ENCODE measurements at places on chromosomes 12 and 14. TPM values are rescaled to one million over a fixed set of nuclear protein-coding genes. Genes with fewer than 3 reads are reported as not detected.

DNA sequence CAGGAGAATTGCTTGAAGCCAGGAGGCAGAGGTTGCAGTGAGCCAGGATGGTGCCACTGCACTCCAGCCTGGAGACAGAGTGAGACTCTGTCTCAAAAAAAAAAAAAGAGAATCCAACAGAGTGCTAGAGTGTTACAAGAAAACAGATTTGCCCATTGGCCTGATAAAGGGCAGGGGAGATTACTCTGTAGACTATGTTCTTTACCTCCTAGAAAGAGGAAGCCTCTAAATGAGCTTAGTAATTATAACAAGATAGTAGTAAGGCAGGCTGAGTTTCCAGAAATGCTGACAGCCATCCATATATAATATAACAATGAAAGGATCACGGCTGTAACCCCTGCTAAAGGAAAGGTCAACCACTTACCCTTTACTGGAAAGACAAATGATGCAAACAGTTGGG lies 24.4 kb downstream of the AK7 start:
- no peak overlapping the region for H3K27ac ChIP-seq
- no peaks in the 10 kb centered on the region for H3K36me3 ChIP-seq
- no peak overlapping the region for H3K4me3 ChIP-seq
- no peaks in the 10 kb centered on the region for H3K27me3 ChIP-seq

Gene CSAD
- 7.1 TPM for total RNA-seq

Gene CGRRF1
- total RNA-seq: 20.7 TPM

GRCh38 chr12:2353281-2353680 lies 300.5 kb downstream of the CACNA1C start:
- H3K4me3 ChIP-seq: no peak overlapping the region
- no peaks in the 10 kb centered on the region for H3K4me1 ChIP-seq
- no peaks in the 10 kb centered on the region for H3K27me3 ChIP-seq

Gene TGFB3
- total RNA-seq: 0.17 TPM

DNA sequence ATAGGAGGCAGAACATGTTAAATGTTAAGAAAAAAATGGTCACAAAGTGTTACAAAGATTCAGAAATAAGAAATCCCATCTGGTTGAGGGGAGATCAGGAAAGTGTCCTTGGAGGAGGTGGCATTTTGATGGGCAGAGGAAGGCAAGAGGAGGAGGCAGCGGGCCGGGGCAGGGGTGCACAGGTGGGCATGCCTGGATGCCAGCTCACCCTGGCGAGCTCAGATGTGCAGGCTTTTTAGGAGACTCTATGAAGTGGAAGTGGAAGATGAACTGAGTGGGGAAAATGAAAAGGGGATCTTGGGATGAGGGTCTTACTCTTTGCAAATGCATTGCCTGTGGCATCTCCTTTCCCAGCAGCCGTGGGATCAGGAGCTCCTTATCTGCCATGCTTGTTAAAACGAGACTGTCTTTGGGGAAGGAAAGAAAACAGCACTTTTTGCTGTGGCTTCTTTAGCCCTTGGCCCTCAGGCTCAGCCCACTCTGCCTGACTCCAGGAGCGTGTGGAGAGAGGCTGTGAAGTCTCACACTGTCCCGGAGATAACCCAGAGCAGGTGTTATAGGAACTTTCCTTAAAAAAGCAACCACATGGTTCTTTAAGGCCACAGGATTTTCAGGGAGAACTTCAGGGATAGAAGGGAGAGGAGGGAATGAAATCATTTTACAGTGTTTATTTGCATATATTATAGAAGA lies 62.6 kb downstream of the ELK3 start:
- no peaks in the 10 kb centered on the region for H3K27me3 ChIP-seq
- H3K36me3 ChIP-seq: peaks cover 5% of the 10 kb centered on the region
- no peak overlapping the region for H3K4me3 ChIP-seq
- H3K27ac ChIP-seq: no peak overlapping the region

DNA sequence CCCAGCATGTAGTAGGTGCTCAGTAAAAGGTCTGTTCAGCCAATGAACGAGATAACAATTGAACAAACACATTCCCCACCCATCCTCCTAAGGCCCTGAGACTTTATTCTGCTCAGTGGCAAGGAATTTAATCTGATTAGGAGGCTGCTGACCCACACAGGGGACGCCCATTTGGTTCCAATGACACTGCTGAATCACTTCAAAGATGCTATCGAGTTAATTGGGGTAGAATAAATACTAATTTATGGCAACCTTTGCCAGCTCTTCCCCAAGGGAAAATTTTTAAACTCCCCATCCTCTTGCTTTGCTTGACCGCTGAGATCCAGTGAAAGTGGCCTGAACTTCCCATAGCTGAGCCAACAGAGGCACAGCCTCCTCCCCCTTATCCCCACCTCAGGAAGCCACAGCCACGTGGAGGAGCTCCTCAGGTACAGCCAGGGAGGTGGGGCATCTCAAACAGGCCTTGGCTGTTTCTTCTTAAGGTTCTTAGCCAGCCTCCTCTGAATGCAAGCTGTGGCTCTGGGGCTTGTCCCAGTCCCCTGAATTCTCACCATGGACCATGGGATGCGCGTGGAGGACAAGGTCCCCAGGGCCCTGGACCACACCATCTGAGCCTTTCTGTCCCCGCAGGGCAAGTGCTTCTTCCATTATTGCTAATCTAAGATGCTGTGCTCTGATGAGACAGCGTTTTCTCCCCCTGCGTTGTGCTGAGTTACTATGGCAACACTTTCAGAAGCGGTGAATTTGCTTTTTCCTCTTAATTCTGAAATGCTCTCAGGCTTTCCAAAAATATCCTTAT lies 26.7 kb downstream of the C14orf132 start:
- no peaks in the 10 kb centered on the region for H3K27me3 ChIP-seq
- peaks cover 4% of the 10 kb centered on the region for H3K4me1 ChIP-seq
- no peaks in the 10 kb centered on the region for H3K36me3 ChIP-seq
- no peak overlapping the region for H3K4me3 ChIP-seq
- 0 out of 2 replicates have a peak overlapping the region, but pooled peaks have one; percentile 39 for H3K27ac ChIP-seq

Gene RNU4-1
- not detected for total RNA-seq

Gene RPGRIP1
- 1.6 TPM for total RNA-seq

Gene ASB2
- total RNA-seq: 2.3 TPM

Gene B4GALNT3
- total RNA-seq: 31.3 TPM

DNA sequence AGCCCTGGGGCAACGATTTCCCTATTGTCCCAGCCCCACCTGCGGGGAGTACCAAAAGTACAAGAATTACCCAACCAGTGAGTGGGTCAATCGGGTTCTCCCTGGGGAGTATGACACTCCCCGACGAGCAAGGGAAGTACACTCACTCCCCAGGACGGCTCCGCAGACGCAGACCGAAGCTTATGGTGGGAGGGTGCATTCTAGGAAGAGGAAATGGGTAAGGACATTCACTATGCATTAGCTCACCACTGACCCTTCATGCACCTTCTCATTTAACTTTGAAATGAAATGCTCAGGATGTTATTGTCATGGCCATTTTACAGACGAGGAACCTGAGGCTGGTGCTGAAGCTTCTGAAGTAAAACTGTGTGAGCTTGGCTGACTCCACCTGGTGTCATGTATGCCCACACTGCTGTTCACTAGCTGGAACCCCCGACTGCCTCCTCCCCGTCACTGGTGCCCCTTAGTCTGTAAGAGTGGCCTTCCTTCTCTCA lies 45.8 kb upstream of the TMED10 start:
- DNase-seq: peak; percentile 38
- 0 out of 2 replicates have a peak overlapping the region, but pooled peaks have one; percentile 17 for H3K27ac ChIP-seq
- H3K27me3 ChIP-seq: no peaks in the 10 kb centered on the region
- peaks cover 31% of the 10 kb centered on the region for H3K4me1 ChIP-seq

Gene TEX52
- not detected for total RNA-seq
